CD8-positive, alpha-beta memory T cell (primary cell): ENCODE measurements at places on chromosomes 3 and 15.

- no peak overlapping the region for H3K27ac ChIP-seq
- no peaks in the 10 kb centered on the region for H3K4me1 ChIP-seq
- H3K36me3 ChIP-seq, result no peaks in the 10 kb centered on the region
- DNase-seq, result no peak
Observed at GRCh38 chr3:123757281-123757940, 126.7 kb downstream of the MYLK start.

DNA sequence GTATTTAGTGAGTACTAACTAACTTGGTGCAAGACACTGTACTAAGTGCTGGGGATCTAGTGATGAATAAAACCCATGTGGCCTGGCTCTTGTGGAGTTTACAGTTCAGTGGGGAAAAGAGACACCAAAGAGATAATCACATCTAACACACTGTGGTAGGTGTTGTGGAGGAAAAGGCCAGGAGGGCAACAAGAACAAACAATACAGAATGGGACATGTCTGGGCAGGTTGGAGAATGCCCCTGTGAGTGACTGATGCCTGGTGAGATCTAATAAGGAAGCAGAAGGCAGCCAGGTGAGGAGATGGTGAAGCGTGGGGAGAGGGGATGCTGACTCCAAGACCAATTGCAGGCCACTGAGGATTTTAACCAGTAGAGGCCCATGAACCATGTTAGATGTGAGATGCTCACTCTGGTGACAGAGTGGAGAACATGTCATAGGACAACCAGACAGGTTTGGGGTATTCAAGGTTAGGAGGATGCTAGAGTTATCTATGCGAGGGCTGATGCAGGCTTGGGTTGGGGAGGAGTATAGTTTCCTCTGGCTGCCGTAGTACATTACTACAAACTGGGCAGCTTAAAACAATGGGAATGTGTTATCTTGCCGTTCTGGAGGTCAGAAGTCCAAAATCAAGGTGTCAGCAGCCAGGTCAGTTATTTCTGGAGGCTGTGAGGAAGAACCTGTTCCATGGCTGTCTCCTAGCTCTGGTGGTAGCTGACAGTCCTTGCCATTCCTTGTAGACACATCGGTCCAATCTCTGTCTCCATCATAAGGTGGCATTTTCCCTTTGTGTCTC is 81.4 kb downstream of the ARNT2 start:
- no peaks in the 10 kb centered on the region for H3K36me3 ChIP-seq
- no peaks in the 10 kb centered on the region for H3K27me3 ChIP-seq
- DNase-seq, result no peak
- H3K4me3 ChIP-seq, result no peak overlapping the region
- no peak overlapping the region for H3K27ac ChIP-seq

- H3K4me1 ChIP-seq, result no peaks in the 10 kb centered on the region
- no peak overlapping the region for H3K4me3 ChIP-seq
- H3K27me3 ChIP-seq, result no peaks in the 10 kb centered on the region
- no peaks in the 10 kb centered on the region for H3K36me3 ChIP-seq
- no peak overlapping the region for H3K27ac ChIP-seq
Observed at GRCh38 chr3:73433687-73434086, 191.1 kb downstream of the PDZRN3 start.

- peak overlapping the region; percentile 17 for H3K4me3 ChIP-seq
- H3K4me1 ChIP-seq, result no peaks in the 10 kb centered on the region
- H3K27me3 ChIP-seq, result peaks cover 68% of the 10 kb centered on the region
- DNase-seq, result no peak
- H3K36me3 ChIP-seq, result no peaks in the 10 kb centered on the region
- H3K27ac ChIP-seq, result peak overlapping the region; percentile 67
Observed at GRCh38 chr15:96326328-96327154, 4.0 kb upstream of the NR2F2 start.

DNA sequence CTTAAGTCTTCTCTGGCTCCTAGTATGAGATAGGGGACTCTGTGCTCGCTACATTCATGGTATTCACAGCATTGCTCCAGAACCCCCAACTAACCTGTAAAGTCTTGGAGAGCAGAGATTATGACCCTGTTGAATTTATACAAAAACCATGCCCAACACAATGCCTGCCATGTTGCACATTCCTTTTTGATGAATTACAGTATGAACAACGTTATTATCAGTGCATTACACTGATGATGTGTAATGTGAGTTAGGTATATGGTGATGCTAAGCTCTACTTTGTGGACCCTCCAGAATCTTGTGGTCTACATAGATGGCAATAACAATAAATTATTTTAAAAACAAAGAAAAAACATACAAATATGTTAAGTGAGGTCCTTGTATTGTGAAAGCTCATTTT is 64.3 kb downstream of the EOMES start:
- no peaks in the 10 kb centered on the region for H3K36me3 ChIP-seq
- no peaks in the 10 kb centered on the region for H3K4me1 ChIP-seq
- no peaks in the 10 kb centered on the region for H3K27me3 ChIP-seq
- no peak for DNase-seq
- no peak overlapping the region for H3K4me3 ChIP-seq
- no peak overlapping the region for H3K27ac ChIP-seq

DNA sequence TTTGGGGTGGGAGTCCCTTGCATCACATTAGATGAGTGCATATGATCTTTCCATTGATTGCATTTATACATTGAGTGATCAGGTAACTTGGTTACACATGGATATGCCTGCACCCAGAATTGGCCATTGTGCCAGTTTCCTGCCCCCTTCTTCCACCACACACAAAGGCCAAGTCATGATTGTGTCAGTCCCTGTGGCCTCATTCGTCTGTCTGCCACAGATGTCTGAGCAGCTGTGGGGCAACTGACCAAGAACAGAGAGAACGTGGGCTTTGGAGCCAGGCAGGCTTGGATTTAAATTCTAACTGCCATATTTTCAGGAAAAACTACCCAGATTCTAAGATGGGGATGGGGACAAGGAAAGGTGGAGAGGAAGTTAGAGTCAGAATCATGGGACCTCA is 27.0 kb downstream of the CCNL1 start:
- no peak for DNase-seq
- no peak overlapping the region for H3K27ac ChIP-seq
- no peak overlapping the region for H3K4me3 ChIP-seq
- peaks cover 65% of the 10 kb centered on the region for H3K4me1 ChIP-seq
- H3K27me3 ChIP-seq, result no peaks in the 10 kb centered on the region

DNA sequence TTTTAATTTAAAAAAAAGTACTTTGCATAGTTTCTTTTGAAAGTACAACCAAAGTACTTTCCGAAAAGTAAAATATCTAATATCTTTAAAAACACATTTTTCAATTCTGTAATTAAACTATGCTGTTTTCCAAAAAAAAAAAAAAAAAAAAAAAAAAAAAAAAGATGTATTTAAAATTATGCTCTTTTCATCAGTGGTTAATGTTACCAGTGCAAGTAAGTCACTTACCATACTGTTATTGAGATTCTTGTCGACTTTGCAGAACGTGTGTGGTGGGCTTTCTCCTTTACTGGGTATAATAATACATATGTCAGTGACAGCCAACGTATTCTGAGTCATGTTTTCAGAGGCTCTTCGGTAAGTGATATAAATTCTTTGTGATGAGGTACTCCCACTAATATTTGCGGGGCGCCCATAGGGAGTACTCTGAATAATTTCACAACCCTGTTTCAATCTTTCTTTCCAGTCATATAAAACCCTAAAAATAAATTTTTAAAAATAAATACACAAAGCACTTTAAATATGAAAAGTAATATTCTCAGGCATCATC is 39.9 kb downstream of the DENND4A start:
- no peak overlapping the region for H3K4me3 ChIP-seq
- peaks cover 6% of the 10 kb centered on the region for H3K4me1 ChIP-seq
- no peak overlapping the region for H3K27ac ChIP-seq
- H3K36me3 ChIP-seq, result peaks cover 7% of the 10 kb centered on the region
- no peaks in the 10 kb centered on the region for H3K27me3 ChIP-seq

GRCh38 chr3:166713787-166714186 is 666.3 kb downstream of the ZBBX start:
- no peak for DNase-seq
- no peak overlapping the region for H3K4me3 ChIP-seq

- peaks cover 7% of the 10 kb centered on the region for H3K4me1 ChIP-seq
- no peaks in the 10 kb centered on the region for H3K36me3 ChIP-seq
- no peaks in the 10 kb centered on the region for H3K27me3 ChIP-seq
- H3K27ac ChIP-seq, result no peak overlapping the region
- DNase-seq, result no peak
Observed at GRCh38 chr3:128238184-128238489, 84.9 kb downstream of the EEFSEC start.

DNA sequence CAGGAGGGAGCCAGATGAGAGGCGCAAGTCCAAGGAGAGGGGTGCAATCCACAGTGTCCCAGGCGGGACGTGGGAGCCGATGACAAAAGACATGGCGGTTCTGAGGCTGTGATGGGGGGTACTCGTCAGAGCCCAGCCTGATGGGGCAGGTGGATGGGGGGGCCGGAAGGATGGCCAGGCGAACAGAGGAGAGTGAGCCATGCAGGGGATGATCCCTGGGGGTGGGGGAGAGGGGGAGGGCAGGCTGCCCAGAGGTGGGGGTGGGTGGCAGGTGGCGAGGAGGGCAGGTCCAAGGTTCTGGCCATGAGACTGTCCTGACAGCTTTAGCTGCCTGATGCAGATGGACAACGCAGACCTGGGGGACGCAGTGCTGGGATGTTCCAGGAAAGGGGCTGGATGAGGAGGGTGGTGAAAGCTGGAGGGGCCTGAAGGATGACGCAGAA is 8.9 kb upstream of the CSPG4 start:
- no peak overlapping the region for H3K4me3 ChIP-seq
- DNase-seq, result no peak
- no peaks in the 10 kb centered on the region for H3K4me1 ChIP-seq

DNA sequence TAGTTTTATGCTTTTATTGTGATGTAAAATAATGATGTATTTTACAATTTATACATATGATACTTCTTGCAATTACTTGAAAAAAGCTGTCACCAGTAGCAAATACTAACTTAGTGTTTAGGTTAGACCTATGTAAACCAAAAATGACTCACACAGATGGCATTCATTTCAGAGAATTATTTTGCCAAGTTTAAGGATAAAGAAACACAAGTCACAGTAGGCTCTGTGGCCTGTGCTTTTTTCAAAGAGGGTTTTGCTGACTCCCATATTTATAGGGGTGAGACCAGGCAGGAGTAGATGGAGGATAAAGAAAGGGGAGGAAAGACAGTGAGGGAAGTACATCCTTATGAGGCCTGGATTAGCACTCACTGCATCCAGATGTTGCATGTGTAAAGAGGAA is 356.6 kb upstream of the NPAP1 start:
- DNase-seq, result no peak
- no peaks in the 10 kb centered on the region for H3K4me1 ChIP-seq
- H3K27ac ChIP-seq, result no peak overlapping the region
- no peaks in the 10 kb centered on the region for H3K27me3 ChIP-seq
- H3K36me3 ChIP-seq, result no peaks in the 10 kb centered on the region

DNA sequence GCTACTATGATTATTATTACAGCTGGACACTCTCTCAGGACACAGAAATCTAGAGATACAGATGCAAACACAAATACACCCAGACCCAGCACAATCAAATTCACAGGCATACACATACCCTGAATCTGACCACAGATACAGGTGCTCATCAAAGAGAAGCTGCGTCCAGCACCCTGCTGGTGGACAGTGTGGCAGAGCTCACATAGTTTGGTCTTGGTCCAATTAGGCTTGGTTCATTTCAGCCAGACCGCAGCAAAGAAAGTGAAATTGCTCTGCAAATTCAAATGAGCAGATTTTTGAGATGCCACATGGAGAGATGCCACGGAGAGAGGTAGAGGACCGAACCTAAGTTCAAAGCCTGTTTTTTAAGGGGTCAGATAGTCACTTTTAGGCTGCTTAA is 55.6 kb downstream of the ANAPC13 start:
- H3K36me3 ChIP-seq, result no peaks in the 10 kb centered on the region
- no peak for DNase-seq
- no peaks in the 10 kb centered on the region for H3K27me3 ChIP-seq
- H3K4me3 ChIP-seq, result no peak overlapping the region

- DNase-seq, result peak; percentile 38
- peak overlapping the region; percentile 51 for H3K4me3 ChIP-seq
- no peaks in the 10 kb centered on the region for H3K36me3 ChIP-seq
- H3K4me1 ChIP-seq, result peaks cover 23% of the 10 kb centered on the region
Observed at GRCh38 chr3:184259878-184260723, 1.3 kb downstream of the CAMK2N2 start.

DNA sequence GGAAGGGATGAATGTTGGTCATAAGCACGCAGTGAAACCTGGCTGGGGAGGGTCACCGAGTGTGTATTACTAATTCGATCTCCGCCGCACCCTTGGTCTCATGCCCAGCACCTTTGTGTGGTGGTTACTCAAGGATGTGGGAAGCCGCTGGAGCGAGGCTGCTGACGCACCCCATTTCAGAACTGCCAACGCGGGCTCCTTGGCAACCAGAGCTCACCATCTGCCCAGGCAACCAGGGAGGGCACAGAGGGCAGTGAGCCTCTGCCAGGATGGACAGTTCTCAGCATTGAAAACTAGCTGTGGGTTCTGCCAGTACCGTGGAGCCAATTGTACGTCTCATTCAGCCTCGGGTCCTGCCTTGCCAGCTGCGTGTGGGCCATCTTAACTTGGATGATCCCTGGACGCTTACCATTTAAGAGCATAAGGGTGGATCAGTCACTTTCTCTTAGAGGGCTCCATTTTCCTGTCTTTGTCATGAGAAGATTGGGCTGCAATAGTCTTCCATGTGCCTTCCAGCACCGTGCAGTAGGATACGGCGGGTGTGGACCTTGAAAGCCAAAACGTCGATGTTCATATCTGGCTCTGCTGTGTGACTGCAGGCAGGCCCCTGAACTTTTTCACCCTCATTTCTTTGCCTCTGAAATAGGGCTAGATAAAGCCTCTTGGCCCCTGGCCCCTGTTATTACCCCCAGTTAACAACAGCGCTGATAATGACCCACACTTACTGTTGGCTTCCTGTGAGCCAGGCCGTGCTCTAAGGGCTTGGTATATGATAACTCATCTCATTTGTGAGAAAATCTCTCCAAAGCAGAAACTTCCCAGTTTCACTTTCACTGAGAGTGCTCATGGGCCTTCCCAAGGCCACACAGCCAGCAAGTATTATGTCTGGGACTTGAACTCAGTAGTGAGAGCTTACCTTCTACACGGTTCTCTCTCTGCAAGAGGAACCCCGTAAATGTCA is 238.8 kb downstream of the OPA1 start:
- H3K4me3 ChIP-seq, result no peak overlapping the region
- no peaks in the 10 kb centered on the region for H3K36me3 ChIP-seq
- H3K27me3 ChIP-seq, result no peaks in the 10 kb centered on the region
- no peaks in the 10 kb centered on the region for H3K4me1 ChIP-seq

DNA sequence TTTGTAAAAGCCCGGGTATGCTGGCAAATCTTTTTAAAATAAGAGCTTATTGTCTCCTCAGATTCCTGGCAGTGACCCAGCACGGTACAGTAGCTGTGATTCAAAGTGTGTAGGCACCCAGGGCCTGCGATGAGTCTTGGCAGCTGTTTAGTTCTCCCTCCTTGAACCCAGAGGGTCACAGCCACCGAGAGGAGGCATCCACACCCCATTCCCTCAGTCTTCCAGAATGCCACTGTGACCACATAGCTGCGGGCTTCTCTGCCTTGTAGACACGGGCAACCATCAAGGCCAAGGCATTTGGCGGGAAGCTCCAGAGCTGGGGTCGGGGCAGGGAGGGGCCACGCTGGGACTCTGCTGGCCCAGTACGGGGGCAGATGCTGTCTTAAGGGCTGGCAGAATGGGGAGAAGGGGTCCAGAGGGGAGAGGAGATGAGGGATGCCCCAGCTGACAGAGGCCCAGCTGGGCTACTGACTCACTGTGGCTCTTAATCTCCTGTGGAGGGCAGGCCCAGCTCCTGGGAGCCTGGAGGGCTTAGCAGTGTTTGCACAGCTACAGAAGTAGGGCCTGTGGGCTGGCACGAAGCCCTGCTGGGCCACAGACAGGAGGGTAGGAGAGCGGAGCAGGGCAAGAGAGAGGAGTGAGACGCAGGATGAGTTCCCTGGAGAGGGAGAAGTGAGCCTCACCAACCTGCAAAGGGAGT is 68.8 kb upstream of the DLG1 start:
- H3K27ac ChIP-seq, result no peak overlapping the region
- H3K36me3 ChIP-seq, result no peaks in the 10 kb centered on the region
- no peak overlapping the region for H3K4me3 ChIP-seq
